ENCODE measurements at places on chromosomes 2 and 18. TPM values are rescaled to one million over a fixed set of nuclear protein-coding genes. Genes with fewer than 3 reads are reported as not detected.

CFAP53 gene
- polyA plus RNA-seq, result 4.2 TPM

PLGLB1 gene
- 27.6 TPM for polyA plus RNA-seq

ASB18 gene
- 0.15 TPM for polyA plus RNA-seq

GAL3ST2 gene
- 0.76 TPM for polyA plus RNA-seq

STRN gene
- polyA plus RNA-seq, result 26.4 TPM

LYG2 gene
- polyA plus RNA-seq, result 1.0 TPM

C2orf66 gene
- polyA plus RNA-seq, result 0.98 TPM

STK17B gene
- 13.3 TPM for polyA plus RNA-seq

FKBP7 gene
- polyA plus RNA-seq, result 58.0 TPM

NRBP1 gene
- polyA plus RNA-seq, result 132 TPM

MDH1B gene
- 13.6 TPM for polyA plus RNA-seq

DNA sequence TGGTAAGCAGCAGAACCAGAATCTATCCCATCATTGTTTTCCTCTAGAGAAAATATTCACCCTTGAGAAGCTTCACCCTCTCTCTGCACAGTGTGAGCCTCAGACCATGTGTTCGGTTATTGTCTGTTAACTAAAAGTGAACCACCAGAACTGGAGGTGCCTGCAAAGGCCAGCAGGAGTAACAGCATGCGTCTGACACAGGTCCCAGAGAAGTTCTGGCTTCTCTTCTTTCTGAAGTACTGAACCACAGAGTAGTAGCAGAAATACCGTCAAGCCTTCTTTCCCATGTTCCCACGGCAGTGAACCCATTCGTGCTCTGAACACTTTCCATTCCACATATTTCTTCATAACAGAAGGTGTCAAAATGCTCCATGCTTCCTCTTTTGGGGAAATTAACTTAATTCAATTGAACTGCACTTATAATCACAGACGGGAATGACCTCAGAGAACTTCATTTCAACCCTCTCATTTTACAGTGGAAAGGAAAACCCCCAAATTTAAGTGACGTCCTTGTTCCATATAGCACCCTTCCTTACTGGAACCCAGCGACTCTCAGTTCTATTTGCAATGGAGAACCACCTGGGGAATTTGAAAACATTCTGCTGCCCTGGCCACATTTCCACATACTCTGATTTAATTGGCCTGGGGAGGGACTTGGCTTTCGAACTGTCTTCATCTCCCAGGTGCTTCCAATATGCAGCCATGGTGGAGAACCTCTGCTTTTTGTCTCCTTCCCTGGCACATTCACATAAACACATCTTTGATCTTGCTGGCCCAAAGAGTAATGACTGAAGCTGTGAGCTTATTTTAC lies 519.1 kb downstream of the RNF144A start:
- DNase-seq, result no peak

- DNase-seq, result no peak
Measured at GRCh38 chr2:140698636-140699035, 1432.2 kb downstream of the LRP1B start.

- DNase-seq, result no peak
Measured at GRCh38 chr2:9356261-9356660, 67.1 kb downstream of the ITGB1BP1 start.

DNA sequence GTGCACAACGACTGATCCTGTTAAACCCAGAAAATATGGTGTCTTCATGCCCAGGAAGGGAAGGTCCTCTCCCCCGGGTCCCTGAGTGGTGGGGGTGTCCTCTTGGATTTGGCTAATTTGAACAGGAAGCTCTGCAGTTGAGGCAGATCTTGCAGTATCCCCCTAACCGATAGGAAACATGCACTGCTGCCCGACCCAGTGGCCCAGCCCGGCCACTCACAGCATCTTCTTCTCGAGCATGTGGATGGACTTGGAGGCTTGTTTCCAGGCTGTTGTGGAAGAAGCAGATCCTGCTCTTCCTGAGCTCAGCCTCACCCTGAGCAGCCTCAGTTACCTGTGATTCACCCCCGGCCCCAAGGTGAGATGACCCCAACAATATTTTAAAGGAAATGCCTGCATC lies 46.4 kb upstream of the ASB1 start:
- no peak for DNase-seq

DNA sequence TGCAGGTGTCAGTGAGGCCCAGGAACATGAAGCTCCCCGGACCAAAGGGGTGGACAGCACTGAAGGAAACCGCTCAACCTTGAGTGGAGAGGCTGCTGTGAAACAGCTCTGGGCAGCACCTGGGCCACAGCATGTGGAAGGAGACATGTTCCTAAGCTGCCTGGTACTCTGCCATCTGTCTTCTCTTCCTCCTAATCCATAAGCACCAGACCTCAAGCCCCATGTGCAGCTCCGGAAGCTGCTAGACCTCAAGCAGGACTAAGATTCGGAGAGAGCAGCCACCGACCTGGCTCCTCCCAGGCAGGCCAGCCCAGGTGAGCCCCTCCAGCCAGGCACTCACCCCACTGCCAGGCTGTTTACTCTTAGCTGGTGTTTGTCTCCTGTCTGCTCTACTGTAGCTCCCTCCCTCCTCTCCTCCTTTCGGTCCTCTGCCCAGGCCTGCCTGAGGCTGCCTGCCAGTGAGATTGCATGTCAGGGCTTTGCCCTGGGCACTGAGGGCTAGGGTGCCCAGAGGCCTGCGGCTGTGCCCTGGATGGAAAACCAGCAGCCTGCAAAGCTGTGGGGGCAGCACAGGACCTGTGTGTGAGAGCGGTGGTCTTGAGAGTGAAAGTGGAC lies 53.7 kb downstream of the BCL11A start:
- no peak for DNase-seq

DNA sequence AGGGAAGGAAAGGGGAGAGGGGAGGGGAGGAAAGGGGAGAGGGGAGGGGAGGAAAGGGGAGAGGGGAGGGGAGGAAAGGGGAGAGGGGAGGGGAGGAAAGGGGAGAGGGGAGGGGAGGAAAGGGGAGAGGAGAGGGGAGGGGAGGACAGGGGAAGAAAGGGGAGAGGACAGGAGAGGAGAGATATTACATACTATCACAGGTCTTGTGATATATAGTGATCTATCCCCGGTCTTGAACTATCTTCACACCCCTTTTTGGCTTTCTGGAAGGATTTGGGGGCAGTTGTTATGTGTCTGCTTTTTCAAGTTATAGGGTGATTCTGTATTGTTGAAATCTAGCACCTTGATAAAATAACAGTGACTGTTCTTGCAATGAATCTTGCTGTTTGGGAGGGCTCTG lies 92.1 kb upstream of the ID2 start:
- DNase-seq, result no peak

DNA sequence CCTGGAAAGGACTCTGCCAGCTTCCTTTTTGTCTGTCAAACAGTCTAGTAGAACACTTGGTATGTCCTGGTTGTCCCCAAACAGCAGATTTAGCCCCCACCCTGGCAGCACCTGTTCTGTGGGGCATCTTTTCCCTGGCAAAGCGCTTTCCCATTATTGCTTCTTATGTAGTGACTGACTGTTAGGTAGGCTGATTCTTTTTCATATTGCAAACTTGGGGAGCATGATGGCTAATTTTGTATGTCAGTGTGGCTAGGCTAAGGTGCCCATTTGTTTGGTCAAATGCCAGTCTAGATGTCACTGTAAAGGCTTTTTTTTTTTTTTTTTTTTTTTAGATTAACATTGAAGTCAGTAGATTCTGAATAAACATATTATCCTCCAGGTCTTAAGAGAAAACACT lies 140.2 kb downstream of the MYCN start:
- no peak for DNase-seq

- no peak for DNase-seq
Measured at GRCh38 chr2:10864861-10865636, 46.7 kb upstream of the KCNF1 start.

GRCh38 chr2:218722876-218723785 lies 12.5 kb downstream of the TTLL4 start:
- no peak for DNase-seq

DNA sequence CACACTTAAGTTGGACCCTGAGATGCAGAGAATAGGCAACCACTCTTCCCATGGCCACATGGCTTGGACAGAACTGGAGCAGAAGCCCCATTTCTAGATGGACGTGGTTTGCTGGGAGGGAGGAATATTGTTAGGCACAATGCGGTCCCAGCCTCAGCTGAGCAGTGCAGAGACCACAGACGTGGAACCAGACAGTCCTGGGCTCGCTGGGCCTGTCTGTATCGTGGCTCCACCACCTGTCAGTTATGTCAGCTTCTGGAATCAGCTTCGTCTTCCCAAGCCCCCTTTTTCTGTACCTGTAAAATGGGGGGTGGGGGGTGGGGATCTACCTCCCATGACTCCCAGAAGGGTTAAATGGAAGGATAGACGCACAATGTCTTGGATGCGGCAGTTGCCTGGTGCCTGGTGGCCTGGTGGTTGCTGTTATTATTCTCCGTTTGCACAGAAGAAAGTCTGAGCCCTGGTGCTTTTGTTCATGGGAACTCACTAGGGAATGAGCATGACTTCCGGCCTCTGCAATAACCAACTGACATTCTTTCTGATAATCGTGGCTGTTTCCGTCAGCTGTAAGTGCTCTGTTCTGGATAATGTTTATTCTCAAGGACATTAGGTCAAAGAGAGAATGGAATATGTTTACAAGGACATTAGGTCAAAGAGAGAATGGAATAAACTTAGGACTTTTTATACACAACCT lies 31.4 kb downstream of the COLEC11 start:
- DNase-seq, result peak; percentile 33

DNA sequence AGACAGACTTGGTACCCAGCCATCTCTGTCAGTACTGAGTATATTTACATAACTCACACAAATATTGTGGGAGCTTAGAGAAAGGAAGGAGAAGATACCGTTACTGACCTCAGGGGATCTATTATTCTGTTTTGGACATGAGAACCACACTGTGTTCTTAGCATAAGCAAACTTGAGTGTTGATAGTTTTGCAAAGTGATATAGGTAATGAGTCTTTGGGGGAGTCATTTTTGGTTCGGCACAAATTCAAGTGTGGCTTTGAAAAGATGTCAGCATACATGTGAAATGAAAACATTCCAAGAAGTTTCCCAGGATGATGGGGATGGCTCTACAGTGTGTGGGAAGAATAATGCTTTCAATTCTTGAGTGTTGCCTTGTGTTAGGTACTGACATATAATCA lies 24.1 kb downstream of the SMARCAL1 start:
- no peak for DNase-seq

- DNase-seq, result no peak
Measured at GRCh38 chr2:453132-453531, 165.2 kb upstream of the ALKAL2 start.

DNA sequence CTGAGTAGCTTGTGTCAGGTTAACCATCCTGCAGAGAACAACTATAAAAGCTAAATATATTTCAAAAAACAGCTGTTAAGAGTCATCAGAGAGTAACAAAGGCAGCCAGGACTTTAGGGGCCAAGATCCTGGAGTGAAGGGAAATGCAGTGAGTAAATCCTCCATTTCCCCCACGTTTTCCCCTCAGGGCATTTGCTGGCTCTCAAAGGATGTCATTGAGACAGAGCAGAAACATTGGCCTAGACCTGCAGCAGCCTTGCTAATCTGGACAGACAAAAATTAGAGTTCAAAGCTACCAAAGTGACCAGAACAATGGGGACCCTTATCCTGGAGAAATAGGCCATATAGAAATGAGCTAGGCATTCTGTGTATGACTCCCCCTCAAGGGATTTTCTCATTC lies 21.1 kb upstream of the KLHL29 start:
- DNase-seq, result no peak

DNA sequence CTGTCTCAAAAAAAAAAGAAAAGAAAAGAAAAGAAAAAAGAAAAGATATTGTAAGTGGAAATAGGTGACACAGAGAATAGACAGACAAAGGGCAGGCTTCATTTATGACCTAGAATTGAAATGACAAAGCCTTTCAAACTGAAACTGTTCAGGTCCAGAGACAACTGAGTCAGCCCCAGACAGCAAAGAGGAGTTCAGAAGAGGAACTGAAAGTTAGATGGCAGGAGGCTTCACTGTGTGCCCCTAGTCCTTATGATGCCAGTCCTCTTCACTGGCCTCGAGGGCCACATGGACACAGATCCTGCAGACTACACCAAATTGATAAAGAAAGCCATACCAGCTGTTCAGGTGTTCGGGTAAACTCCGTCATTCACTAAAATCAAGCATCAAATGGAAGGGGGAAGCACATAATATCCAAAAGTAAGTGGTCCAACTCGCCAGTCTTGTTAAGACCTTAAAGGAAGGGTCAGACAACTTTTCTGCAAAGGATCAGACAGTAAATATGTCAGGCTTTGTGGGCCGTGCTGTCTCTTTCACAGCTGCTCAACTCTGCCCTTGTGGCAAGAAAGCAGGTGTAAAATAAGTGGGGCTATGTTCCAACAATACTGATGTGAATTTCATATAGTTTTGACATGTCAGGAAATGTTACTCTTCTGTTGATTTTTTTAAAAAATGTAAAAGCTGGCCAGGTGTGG lies 231.9 kb upstream of the MGAT5 start:
- DNase-seq, result no peak

GRCh38 chr18:7647500-7647899 lies 80.4 kb downstream of the PTPRM start:
- no peak for DNase-seq

GRCh38 chr18:65487569-65487968 lies 263.2 kb upstream of the CDH7 start:
- no peak for DNase-seq

Data from left kidney (tissue), 8 donors.